Stimulated activated CD8-positive, alpha-beta memory T cell treated with anti-CD3 and anti-CD28 coated beads, Interleukin-4, amount 100 ng/mL, for 1 hour (primary cell): ENCODE measurements at places on chromosomes 12 and 14.

- DNase-seq: no peak
Measured at GRCh38 chr12:3061059-3061458, 16.1 kb upstream of the TSPAN9 start.

DNA sequence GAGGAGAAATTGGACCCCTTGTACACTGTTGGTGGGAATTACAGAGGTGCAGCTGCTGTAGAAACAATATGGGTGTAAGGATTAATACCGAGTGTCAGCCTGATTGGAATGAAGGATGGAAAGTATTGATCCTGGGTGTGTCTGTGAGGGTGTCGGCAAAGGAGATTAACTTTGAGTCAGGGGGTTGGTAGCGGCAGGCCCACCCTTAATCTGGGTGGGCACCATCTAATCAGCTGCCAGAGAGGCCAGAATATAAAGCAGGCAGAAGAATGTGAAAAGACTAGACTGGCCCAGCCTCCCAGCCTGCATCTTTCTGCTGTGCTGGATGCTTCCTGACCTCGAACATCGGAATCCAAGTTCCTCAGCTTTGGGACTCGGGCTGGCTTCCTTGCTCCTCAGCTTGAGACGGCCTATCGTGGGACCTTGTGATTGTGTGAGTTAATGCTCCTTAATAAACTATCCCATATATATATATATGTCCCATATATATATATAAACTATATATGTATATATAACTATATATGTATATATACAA, 38.4 kb upstream of the PPP2R5C start:
- no peak for DNase-seq

- DNase-seq: no peak
Measured at GRCh38 chr12:80178846-80179245, 79.5 kb downstream of the OTOGL start.

- no peak for DNase-seq
Measured at GRCh38 chr12:124475295-124476010, 92.0 kb downstream of the NCOR2 start.

GRCh38 chr12:54216797-54217661, 28.2 kb upstream of the SMUG1 start:
- peak; percentile 50 for DNase-seq

DNA sequence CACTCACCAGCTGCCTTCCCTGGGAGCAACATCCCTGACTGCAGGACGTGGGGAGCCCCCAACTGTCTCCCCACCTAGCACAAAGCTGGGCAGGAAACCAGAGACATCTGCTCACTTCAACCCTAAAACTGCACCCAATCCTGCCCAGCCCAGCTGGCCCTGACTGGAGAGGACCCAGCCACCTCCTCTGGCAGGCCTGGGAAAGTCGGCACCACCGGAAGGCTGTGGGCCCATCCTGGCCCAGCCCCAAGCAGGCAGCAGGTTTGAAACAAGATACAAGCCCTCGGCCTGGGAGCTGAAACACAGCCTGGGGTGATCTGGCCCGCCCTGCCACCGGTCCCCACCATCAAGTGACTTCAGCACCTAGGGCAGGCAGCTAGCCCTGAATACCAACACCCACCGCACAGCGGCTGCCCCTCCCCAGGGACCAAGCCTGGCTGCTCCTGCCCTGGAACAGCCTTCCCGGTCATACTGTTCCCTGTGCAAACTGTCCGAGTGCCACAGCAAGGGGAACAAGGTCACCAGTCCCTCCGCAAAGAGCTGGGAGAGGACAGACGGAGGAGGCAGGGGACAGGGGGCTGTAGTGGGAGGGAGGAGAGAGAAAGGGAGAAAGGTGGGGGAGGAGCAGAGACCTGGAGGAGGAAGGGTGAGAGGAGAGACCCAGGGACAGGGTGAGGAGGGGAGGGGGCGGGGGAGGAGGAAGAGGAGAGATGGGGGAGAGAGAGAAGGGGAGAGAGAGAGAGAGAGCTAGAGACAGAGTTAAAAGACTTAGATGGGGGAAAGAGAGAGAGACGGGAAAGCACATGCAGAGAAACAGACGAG, 115.7 kb downstream of the RFLNA start:
- no peak for DNase-seq

- DNase-seq: peak; percentile 35
Measured at GRCh38 chr12:54993181-54993835, 8.7 kb upstream of the TESPA1 start.

DNA sequence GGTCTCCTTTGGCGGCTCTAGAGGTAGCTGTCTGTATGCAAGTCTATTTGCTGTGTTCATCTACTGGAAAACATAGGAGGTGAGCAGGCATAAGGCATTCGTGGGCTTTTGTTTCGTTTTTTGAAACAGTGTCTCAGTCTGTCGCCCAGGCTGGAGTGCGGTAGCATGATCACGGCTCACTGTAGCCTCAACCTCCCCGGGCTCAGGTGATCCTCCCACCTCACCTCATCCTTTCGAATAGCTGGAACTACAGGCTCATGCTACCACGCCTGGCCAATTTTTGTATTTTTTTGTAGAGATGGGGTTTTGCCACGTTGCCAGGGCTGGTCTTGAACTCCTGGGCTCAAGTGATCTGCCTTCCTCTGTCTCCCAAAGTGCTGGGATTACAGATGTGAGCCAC, 27.5 kb downstream of the FLVCR2 start:
- no peak for DNase-seq

DNA sequence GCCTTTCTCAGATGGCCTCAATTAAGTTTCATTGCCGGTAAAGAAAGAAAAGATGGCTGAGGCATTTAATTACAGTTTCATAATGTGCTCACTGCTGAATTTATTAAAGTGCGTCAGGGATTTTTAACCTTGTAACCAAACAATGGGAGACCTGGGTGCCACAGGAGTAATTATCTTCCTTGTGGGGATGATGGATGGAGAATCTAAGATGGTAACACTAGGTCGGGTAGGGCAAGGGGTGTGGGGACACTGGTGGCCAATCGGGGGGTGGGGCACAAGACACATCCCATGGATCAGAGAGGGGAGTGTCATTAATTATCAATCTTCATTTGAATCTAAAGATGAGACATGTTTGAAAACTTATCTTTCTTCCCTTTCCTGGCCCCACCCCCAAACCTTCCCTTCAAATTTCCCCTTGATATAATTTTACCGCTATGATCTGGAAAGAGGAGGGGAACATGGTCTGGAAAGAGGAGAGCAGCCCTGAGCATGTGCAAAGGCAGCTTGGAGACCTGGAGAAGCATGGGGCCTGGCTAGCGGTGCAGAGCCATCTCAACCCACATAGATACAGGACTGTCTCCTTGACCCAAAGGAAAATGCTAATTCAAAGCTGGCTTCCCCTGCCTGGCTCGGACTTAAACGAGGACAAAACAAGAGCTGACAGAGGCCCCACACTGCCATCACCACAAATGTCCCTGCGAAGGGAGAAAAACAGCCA, 231.3 kb upstream of the NOS1 start:
- DNase-seq: no peak

DNA sequence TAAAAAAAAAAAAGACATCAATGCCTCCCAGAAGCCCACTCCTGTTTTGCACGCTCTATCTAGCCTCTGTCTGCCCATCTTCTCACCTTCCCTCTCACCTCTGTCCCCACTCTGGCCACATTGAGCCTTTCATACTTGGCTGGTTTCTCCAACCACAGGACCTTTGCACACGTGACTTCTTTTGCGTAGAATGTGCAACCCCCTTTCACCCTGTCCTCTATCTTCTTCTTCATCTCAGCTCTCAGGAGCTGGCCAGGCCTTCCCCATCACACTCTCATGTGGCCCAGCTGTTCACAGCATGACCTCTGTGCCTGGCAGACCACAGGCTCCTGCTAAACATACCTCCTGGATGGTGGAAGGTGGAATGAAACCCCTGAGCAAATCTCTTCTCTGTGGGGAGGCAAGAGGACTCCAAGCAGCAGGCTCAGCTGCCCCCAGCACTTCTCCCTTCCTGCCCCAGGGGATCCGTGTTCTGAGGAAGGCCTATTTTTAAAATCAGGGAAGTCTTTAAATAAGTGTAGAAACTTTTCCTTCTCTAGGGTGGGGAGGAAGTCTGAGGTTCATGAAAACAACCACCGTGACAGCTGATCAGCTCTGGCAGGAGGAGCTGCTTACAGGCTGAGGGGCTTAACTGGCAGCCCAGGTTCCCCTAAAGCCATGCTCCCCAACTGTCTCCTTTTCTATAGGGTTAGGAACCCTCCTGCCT, 11.6 kb downstream of the HVCN1 start:
- no peak for DNase-seq

- DNase-seq: no peak
Measured at GRCh38 chr14:80095623-80096022, 115.7 kb downstream of the DIO2 start.

DNA sequence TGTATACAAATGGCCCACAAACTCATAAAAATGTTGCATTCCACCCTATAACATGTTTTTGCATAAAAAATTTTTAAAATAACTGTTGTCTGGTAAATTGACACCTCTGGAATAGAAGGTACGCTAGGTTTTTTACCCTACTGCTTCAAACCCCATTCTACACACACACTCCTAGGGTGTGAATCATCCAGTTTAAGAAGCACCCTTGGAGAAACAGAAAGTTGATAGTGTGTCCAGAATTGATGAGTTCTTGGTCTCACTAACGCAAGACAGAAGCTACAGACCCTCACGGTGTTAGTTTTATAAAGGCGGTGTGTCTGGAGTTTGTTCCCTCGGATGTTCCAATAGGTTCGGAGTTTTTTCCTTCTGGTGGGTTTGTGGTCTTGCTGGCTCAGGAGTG, 158.5 kb downstream of the KLRB1 start:
- DNase-seq: no peak

DNA sequence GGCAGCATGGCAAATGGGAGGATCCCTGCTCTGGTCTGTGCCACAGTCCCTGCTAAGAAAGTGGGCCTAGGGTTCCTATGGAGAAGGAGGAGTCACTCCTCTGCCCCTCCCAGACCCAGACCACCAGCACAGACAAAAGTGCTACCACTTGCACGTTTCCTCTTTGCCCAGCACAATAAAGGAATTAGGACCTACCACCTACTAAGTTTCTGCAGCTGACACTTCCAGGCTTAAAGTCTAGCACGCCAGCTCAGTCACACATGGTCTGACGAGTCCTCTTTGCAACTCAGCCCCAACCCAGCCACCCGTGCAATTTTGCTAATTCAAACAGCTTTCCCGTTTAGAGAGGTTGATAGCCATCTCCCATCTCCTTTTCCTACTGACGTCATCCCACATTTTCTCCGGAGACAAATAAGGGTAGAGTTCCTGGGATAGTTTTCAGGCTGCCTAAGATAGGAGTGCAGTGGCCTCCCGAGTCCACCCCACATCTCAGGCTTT, 66.2 kb upstream of the PTGR2 start:
- no peak for DNase-seq

GRCh38 chr12:91680864-91681263, 464.8 kb downstream of the BTG1 start:
- no peak for DNase-seq

GRCh38 chr14:38038986-38039385, 168.7 kb upstream of the SSTR1 start:
- no peak for DNase-seq

DNA sequence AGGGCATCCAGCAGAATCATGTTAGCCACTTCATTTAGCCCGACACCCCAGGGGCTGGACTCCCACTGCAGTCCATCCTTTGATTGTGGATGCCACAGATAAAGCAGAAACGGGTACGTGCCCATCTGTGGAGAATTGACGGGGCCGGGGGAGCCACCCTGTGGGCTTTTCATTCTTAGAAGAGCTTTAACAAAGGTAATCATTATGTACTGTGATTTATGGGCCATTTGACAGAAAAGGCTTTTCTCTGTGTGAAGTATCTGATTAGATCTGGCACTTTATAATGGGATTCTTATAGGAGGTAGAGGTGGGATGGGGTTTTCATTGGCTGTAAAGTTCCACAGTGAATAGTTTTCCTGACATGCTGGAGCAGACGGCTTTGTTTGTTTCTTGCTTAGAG, 40.4 kb downstream of the AACS start:
- DNase-seq: no peak

- no peak for DNase-seq
Measured at GRCh38 chr12:66352197-66352596, 49.9 kb downstream of the HELB start.

- DNase-seq: no peak
Measured at GRCh38 chr12:92408072-92408900, 262.6 kb upstream of the BTG1 start.

- DNase-seq: no peak
Measured at GRCh38 chr12:39638840-39639239, 19.2 kb upstream of the ABCD2 start.

DNA sequence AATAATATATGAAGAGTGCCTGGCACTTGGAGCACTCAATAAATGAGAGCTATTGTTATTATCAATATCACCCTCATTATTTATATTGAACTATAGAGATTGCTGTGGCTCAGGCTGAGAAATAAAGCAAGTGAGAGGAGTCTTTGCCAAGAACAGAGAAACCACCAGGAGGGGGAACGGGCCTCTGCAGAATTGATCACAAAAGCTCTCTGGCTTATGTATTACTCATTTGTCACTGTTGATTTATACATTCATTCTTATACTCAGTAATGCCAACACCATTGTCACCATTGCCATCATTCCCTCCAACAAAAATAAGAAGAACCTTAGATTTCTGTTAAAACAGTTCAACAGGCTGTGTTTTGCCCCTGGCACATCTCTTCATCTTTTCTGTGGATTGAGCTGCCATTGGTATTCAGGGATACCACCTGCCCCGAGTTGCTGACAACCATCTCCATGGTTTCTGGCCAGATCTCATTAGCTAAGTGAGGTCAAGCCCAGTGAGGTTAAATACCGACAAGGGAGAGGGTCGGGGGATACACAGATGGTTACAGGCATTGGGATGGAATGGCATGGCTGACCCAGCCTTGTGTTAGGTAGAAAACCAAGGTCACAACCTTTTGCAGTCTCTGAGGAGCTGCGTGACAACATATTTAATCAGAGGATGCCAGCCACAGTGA, 21.8 kb upstream of the PCNX1 start:
- DNase-seq: no peak

DNA sequence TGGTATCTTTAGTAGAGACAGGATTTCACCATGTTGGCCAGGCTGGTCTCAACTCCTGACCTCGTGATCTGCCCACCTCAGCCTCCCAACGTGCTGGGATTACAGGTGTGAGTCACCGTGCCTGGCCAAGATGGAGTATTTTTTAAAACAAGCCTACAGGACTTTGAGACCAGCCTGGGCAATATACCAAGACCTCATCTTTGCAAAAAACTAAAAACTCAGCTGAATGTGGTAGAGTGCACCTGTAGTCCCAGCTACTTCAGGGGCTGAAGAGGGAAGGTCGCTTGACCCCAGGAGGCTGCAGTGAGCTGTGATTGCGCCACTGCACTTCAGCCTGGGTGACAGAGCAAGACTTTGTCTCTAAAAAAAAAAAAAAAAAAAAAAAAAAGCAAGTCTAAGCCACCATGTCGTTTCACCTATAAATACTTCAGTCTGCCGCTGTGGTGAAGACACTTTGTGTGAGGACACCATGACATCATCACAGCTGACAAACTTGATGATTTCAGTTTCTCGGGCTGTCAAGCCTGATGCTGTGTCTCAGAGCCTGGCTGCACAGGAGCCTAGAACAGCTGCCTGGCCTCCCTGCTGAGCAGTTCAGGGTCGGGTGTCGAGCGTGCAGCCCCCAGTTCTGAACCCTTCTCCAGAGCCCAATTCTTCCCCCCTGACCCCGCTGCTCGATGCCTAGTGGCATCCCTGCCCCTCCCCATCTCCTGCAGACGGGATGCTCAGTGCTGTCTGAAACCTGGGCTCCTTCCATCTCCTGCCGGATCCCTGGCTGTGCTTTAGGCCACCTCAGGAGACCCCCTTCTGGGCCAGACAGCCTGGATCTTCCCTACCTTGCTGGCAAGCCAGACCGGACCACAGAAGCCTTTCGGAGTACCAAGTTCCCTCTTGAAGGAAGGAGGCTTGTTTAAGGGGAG, 119.2 kb upstream of the EVL start:
- no peak for DNase-seq

GRCh38 chr12:111445726-111446581, 40.2 kb downstream of the SH2B3 start:
- DNase-seq: no peak
